HS-5 (cell line): ENCODE measurements at places on chromosomes 1 and 21.

DNA sequence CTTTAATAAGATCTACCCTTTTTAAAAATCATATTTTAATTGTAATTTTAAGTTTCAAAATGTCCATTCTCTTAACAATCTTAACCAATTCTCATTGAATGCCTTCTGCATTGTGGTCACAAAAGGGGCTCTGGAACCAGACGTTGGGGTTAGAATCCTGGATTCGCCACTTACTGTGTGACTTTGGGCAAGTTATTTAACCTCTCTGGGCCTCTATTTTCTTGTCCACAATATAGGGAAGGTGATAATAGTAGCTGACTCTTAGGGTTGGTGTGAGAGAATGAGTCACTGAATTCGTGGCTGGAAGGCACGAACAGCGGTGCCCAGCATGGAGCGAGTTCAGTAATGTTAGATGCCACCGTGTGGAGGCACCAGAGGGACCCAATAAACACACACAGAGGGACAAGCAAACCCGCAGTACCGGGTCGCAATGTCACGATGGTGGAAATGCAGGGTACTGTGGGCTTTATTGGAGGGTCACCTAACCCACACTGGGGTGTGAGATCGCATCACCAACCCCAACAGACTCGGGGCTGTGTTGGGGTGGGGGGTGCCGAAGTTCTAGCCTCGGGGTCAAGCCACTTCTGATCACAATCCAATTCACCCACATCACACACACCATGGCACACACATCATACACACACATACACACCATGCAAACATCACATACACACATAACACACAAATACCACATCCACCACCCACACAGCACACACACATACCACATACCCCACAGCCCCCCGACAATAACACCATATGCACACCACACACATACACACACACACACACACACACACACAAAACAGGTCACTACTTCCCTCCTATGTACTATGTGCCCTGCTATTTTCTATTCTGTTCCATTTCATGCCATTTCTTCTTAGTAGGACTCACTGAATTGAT lies 27.0 kb upstream of the IFNAR2 start:
- DNase-seq, result no peak

- DNase-seq, result no peak
Observed at GRCh38 chr1:168341483-168341975, 60.9 kb downstream of the TBX19 start.

- no peak for DNase-seq
Observed at GRCh38 chr1:229300099-229300757, 29.3 kb downstream of the RAB4A start.

GRCh38 chr1:156608981-156609380 lies 7.7 kb upstream of the GPATCH4 start:
- DNase-seq, result no peak

DNA sequence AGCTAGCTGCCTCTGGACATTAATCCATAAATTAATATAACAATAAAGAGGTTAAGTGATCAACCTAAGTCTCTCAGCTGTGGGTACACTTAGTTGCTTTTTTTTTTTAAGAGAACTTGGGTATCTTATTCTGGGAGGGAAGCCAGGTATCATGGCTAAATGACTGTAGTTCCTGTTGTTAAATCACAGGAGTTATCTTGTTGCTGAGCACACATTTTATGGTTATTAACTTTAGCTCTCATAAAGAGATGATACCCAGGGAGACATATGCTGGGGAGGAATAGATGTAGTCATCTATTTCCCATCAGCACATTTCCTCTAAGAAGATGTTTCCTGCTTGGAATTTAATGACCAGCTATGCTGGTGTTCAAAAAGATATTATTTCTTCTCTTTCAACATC lies 227.8 kb downstream of the PTGER3 start:
- DNase-seq, result no peak

GRCh38 chr1:27374362-27375086 lies at the start of gene FCN3:
Gene FCN3, minus strand, starts transcription at chr1:27374824. Its CDS starts 6 bp downstream, at chr1:27374818.
- DNase-seq, result no peak

DNA sequence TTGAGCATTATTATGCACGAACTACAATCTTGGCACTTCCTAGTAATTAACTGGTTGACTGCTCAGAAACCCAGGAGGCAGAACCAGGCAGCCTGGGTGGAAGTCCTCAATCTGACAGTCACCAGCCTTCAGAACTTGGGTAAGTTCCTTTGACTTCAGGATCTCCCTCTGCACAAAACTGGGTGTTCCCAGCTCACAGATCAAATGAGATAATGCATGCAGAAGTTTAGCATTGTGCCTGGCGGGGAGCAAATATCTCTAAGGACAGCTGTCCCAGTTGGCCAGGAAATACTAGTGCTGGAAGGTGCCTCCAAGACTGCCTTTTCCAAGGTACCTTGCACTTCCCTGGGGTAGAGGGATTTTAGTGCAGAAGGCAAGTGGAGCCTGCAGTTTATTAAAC lies 294.8 kb downstream of the PCP4 start:
- no peak for DNase-seq
